ENCODE measurements at places on chromosomes 7 and 10.

- no peak for DNase-seq
Observed at GRCh38 chr7:142263598-142264380, 5.9 kb upstream of the PRSS58 start.

- no peak for DNase-seq
Observed at GRCh38 chr7:21338728-21339164, 89.1 kb upstream of the SP4 start.

- no peak for DNase-seq
Observed at GRCh38 chr7:135798095-135798494, 49.5 kb upstream of the FAM180A start.

DNA sequence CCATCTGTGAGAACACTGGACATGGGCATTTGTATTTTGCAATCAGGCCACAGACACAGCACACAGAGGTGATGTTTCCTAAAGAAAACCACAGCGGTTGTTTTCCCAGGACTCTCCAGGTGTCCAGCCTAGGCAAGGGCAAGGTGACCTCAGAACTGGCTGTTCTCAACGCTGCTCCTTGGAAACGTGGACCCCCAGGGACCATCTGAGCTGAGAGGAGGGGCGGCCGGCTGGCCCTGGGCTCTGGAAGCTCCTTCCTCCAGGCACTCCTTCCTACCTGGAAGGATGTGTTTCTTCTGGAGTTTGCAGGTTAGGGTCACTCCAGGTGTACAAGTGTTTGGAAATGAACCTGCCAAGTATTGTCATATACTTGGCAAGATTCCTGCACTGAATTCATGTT, 103.1 kb downstream of the ADARB2 start:
- DNase-seq = no peak

DNA sequence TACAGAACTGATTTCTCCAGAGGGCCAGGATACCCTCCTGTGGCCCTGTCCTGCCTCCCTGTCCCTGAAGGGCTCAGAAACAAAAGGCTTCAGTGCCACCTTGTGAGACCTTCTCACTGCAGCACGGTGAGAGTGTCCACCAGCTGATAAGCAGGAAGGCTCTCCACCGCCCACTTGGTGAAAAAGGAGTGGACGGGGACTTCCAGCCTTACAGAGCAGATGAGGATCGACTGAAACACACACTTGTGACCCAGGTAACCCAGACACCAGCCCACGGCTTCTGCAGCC, 330.1 kb downstream of the GRID1 start:
- no peak for DNase-seq

DNA sequence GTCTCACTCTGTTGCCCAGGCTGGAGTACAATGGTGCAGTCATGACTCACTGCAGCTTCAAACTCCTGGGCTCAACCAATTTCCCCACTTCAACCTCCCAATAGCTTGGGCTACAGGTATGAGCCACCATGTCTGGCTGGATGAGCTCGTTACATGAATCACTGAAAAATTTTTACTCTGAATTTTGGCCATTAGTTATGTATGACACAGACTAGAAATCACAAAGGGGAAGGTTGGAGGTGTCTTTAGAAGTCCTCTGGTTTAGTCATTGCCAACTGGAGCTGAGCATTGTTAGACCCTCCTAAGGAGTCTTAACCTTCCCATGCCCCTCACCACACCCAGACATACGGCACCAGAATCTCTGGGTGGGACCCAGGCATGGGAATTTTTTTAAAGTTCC, 34.7 kb downstream of the SVIL start:
- DNase-seq = no peak

DNA sequence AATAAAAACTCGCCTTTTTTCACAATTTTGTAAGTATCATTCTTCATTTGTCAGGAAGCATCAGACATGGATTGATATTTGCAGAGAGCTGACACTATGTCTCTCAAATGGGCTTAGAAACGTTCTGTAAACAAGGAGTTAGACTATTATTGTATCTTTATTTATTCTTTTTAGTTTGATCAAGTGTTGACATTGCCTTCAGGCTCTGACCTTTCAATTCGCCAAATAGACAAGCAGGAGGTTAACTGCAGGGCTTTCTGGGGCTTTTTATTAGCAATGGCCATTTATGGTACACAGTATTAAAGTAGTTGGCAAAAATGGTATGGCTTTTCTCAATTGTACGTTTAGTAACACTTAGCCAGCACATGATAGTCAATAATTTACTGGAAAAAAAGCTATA, 221.7 kb downstream of the ZWINT start:
- no peak for DNase-seq

GRCh38 chr10:133196936-133197758, 32.9 kb upstream of the UTF1 start:
- no peak for DNase-seq

DNA sequence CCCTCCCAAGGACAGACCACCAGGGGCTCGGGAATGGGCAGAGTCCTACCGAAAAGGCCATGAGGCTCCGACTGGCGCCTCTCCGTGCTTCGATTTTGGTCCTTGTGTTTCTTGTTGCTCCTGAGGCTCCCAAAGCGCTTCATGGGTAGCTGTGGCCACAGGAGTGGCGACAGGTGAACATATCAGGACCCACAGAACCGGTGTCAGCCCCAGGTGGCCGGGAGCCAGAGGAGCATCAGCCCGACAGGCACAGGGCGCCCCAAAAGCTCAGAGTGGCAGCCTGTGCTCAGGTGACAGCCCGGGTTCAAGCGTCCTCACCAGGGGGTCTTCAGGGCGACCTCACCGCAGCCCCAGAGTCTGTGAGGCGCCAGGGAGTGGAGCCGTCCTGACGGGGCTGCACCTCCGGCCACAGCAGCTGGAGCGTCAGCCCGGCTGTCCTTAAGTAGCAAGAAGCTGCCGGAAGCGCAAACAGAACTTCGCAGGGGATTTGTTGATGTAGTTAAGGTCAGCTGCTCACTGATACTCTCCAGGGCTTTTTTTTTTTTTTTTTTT, 141.0 kb downstream of the PRKAG2 start:
- no peak for DNase-seq

- no peak for DNase-seq
Observed at GRCh38 chr10:115947104-115947503, 325.9 kb downstream of the GFRA1 start.

GRCh38 chr10:64396105-64396708, 875.0 kb downstream of the REEP3 start:
- DNase-seq = no peak

- no peak for DNase-seq
Observed at GRCh38 chr10:78450807-78451485, 417.3 kb downstream of the RPS24 start.

- no peak for DNase-seq
Observed at GRCh38 chr7:130154501-130155317, 50.5 kb downstream of the TMEM209 start.

DNA sequence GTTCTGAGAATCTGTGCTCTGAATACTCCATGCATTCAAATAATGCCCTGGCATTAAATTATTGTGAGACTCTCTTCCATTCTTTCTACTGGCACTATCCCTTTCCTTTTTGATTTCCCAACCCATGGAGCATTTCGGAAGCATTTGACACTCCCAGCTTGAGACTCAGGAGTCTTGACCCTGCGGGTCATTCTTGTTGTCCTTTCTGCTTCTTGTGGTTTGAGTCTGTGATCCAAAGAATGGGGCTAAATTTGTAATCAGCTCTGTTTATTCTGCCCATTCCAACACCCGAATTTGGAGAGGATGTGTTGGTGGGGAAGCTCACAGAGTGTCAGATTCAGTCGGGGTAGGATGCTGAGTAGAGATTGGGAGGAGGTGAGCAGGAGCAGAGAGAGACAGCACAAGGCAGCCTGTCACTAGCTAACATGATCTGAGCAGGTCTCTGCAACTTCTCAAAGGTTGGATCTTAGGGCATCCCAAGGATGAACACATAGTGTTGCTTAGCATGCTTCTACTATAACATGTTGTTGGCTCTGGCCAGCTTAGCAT, 80.4 kb upstream of the BMPER start:
- no peak for DNase-seq

DNA sequence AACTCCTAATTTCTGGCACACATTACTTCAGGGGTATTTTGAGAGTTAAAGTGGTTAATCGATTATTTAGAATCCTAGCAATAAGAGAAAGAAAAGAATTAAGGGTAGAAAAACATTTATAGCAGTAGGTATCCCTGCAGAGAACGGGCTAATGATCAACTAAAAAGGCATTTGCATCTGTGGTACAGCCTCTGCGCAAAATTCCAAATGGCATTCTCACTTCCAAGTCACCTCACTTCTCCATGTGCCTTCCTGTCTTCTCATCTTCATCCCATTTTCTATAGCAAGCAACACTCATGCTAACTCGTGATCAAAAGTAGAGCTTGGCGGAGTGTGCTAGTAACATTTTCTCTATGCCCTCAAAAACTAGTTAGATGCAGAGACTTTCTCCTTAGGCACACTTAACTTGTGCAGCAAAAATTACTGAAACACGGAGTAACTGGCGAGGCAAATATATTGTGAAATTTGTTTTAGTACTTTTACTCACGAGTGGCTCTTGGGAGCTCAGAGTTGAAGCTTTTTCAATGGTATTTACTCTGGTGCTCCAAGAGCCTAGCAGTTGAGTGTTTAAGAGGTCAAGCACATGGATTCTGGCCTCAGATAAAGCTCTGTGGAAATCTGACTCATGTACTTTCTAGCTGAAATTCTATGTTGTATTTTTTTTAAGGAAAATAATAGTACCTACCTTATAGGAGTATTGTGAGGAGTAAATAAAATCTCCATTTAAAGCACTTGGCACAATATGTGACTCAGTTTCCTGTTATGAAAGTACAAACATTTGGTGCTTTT, 65.1 kb downstream of the MET start:
- no peak for DNase-seq

GRCh38 chr10:132944510-132944909, 2.1 kb upstream of the CFAP46 start:
- DNase-seq = no peak

DNA sequence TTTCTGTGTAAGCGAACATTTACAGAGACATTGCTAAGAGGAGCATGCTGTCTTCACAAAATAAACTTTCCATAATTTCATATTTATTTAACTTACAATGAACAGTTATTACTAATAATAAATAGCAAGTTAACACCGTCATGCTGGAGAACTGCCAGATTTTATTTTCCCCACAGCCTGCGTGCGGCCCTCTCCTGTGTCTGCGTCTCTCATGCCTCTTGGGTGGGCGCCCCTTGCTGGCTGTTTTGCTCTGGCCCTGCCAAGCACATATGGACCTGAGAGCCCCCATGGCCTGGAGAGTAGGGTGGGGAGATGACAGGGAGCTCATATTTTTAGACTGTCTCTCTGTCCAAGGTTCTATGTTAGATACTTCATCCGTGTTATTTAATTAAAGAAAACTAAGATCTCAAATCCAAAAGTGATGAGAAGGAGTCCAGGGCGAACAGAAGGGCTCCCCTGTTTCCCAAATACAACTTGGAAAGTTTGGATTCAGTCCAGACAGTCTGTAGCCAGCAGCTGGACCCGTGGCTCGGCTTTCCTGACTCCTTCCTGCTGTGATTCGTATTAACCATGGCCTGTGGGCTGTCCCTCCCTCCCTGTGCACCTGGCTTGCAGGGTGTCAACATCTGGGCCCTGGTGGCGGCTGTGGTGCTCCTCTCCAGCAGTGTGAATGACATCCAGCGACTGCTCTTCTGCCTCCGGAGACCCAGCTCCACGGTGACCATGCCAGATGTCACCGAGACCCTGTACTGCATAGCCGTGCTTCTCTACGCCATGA, 20.5 kb downstream of the FBH1 start:
- no peak for DNase-seq

GRCh38 chr7:139572071-139572470, 48.6 kb downstream of the CLEC2L start:
- DNase-seq = no peak

GRCh38 chr10:61389887-61390286, 63.3 kb downstream of the TMEM26 start:
- no peak for DNase-seq

DNA sequence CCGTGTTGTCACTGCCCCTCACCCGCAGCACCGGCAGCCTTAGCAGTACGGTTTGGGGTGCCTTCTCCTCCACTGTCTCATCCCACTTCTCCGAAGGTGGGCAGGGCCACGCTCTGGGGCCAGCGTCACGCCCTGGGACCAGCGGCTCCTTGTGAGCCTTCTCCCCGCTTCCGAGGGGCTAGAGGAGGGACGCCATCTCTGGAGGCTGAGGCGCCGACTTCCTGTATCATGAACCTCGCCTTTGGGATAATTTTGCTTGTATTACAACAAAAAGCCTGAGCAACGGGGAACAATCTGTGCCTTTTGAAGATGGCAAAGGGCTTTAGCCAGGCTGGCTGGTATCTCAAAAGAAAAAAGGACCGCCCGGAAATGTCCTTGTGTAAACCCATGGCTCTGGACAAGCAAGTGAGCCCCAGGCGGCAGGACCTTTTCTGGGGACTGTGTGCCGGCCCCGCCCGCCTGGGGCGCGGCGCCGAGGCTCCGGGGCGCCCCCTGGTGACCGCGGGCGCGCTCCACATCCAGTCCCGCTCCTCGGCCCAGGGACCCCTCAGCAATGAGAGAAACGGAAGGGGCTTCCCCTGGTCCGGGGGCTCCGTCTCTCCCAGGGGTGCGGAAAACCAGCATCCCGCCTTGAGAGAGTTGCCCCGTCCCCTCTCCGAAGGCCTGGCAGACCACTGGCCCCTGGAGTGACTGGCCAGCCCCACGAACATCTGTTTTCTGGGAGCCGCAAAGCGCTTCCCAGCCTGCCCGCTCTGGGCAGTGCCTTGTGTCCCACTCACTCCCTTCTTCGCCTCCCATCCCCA, 3.8 kb downstream of the DEPP1 start:
- DNase-seq = peak; percentile 51

DNA sequence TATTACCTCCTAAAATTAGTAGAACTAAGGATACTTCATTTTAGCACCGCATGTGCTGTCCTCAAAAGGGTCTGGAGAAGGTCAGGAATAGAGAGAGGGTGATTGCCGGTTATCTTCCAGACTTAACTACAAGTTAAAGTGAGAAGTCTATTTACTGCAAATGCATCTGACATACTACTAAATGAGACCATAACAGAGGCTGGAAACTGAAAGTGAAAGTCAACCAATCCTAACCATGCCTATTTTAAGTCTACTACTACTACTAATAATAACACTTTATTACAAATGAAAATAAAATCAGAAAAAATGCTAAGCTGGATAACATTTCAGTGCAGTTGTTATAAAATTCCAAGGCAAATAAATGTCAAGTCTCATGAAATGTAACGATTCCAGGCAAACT, 244.7 kb downstream of the KIF20B start:
- DNase-seq = no peak

GRCh38 chr10:87849001-87849400, 14.3 kb downstream of the KLLN start:
- DNase-seq = no peak

GRCh38 chr10:28925121-28925663, 247.9 kb downstream of the BAMBI start:
- DNase-seq = no peak

GRCh38 chr7:22787951-22788350, 34.7 kb downstream of the TOMM7 start:
- no peak for DNase-seq

DNA sequence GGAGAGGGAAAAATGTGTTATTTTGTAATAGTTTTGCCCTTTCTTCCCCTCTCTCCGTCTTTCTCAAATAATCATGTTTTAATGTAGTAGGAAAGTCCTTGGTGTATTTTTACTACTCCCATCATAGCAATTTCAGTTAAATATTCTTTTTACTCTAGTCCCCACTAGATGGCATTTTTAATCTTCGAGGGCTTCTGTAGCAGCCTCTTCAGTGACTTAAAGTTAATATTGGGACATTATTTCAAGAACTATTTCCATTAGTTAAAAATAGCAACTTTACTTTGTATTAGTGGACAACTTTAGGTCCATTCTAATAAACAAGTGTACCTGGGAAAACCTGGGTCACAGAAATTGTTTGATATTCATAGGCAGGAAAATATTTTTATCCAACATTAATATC, 23.0 kb downstream of the EDRF1 start:
- no peak for DNase-seq

GRCh38 chr7:22572292-22572691, 72.3 kb upstream of the STEAP1B start:
- DNase-seq = no peak

Measured in activated T-helper 1 cell treated with Interleukin-2 at 50 U/mL for 16 hours (primary cell).